ENCODE measurements at places on chromosomes 4 and X. TPM values are rescaled to one million over a fixed set of nuclear protein-coding genes. Genes with fewer than 3 reads are reported as not detected.

Gene CASK
- 107 TPM for total RNA-seq

Gene DLG3
- 68.9 TPM for total RNA-seq

Gene CABS1
- not detected for total RNA-seq

DNA sequence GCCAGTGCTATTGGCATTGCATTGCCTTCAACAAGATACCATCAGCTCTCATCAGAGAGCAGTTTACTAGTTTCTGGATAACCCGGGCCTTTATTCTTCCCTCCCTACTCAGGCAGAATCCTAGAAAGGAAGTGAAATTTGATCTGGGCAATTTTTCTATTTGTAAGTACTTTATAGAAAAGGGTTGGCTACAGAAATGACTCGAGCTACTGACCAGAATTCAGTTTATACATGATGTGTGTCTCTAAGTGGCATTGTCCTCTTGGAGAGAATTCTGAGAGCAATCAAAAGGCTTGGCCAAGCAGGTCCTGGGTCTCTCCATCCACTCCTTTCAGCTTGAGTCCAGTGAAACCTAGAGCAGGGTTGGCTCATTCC is 192.7 kb upstream of the LEF1 start:
- no peak for DNase-seq

Gene FOXP3
- 0.21 TPM for total RNA-seq

Gene PAGE1
- not detected for total RNA-seq

DNA sequence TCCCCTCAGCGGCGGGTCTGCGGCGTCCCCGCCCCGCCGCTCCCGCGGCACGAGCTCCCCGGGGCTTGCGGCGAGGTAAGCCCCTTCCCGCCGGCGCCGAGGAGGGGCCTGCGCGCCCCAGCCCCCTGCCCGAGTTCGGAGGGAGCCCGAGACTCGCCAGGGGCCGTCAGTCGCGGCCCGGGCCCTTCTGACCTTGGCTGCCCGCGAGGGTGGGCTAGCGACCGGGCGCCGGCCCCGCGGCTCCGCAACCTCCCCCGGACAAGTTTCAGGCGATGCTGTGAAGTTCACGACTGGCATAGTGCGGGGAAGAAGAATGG is 554 bp downstream of the CDKL5 start:
- DNase-seq = no peak

Gene SOWAHD
- 3.2 TPM for total RNA-seq
